Central memory CD4-positive, alpha-beta T cell (primary cell): ENCODE measurements at places on chromosomes 7 and 10.

DNA sequence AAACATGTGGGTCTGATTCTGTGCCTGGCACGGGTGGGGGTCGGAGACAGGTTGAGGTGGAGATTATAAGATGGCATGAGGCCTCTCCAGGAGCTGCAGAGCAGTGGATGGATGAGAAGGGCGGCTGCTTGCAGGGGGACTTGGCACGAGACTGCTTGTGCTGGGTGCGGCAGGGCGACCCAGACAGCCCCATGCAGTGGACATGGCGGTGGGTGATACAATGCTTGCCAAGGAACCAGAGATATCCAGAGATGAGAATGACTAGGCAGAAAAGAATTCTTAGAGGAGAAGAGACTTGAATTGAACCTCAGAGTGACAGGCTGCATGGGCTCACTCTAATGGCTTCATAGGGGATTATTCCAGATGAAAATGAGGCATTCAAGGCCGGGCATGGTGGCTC, 145.4 kb downstream of the NEURL1 start:
- no peak for DNase-seq

DNA sequence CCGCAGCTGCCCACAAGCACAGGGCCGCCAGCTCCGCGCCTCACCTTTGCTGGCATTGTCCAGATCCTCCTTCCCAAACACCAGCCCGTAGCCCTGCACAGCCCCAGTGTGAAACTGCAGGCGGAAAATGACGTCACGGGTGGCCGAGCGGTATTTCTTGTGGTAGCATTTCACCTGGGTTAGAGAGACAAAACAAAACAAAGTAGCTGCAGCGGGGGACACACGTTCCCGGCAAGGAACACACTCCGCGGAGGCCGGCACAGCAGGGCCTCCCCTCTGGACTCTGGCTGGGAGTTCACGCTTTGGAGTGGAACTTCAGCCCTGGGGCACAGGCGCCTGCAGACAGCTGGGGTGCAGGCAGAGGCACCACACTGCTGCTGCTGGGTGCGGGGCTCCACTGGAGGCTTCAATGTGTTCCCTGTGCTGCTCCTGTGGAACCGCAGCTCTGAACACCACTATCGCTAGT, 181.1 kb downstream of the TNS3 start:
- DNase-seq: no peak

DNA sequence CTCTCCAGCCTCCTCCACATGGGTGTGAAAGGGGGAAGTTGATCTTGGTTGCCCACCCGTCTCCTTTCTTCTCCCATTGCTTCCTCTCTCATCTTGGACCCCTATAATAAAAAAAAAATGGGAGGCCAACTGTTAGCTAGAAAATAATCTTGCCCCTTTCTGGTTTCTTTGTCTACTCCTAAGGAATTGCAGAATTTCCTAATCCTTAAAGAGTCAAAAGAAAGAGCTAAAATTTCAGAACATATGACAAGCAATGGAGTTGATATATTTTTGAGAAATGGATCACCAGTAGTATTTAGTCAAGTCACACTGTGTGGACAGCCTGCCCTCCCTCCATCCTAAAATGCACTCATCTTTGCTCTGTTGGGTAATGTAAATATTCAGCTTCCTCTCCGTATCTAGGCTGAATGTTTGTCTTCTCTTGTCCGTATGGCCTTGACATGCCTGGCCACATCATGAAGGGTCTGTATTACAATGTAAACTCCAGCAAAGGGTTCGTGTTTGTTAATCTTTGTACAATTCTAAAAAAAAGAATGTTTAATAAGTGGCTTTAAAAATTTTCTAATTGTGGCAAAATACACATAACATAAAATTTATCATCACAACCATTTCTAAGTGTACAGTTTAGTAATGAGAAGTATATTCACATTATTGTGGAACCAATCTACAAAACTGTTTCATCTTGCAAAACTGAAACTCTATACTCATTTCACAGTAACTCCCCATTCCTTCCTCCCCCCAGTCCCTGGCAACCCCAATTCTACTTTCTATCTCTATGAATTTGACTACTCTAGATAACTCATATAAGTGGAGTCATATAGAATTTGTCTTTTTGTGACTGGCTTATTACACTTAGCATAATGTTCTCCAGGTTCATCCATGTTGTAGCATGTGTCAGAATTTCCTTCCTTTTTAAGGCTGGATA, 71.5 kb downstream of the ZNF92 start:
- DNase-seq: no peak

DNA sequence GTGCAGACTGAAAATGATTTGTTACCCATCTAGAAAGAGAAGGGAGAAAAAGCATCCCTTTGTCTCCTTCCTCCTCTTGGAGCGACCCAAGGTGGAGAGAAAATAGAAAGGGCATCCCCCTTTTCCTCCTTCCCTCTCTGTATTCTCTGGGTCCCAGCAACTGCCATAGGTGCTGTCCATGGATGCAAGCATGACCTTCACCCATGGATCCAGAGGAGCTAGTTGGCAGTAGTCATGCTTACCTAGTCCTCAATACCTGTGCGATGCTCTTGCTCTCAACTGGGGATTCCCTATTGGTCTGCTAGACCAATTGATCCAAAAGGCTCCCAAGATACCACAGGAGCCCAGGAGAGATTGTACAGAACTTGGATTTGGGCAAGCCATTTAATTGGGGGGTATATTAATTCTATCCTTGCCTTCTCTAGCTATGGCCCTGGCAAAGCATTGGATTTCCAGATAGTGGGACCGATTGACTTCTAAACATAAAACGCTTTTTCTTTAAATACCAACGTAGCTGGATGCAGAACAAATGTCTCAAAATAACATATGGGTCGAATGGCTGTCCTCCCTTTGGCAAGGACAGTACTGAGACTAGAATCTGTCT, 547.8 kb upstream of the IGFBP3 start:
- DNase-seq: no peak

- no peak for DNase-seq
These were observed 16.1 kb downstream of the BRAT1 start for GRCh38 chr7:2539031-2539911.

DNA sequence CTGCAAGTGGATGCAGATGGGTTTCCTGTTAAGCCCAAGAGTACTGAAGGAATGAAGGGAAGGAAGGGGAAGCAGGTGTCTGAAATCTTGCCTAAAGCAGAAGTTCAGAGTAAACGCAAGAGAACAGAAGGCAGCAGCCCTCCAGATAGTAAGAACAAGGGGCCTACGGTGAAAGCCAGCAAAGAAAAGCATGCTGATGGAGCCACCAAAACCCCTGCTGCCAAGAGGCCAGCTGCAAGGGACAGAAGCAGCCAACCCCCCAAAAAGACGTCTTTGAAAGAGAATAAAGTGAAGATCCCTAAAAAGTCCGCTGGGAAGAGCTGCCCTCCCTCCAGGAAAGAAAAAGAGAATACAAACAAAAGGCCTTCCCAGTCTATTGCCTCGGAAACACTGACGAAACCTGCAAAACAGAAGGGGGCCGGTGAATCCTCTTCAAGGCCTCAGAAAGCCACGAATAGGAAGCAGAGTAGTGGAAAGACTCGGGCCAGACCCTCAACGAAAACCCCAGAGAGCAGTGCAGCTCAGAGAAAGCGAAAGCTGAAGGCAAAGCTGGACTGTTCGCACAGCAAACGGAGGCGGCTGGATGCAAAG, 152.5 kb downstream of the LCOR start:
- no peak for DNase-seq

DNA sequence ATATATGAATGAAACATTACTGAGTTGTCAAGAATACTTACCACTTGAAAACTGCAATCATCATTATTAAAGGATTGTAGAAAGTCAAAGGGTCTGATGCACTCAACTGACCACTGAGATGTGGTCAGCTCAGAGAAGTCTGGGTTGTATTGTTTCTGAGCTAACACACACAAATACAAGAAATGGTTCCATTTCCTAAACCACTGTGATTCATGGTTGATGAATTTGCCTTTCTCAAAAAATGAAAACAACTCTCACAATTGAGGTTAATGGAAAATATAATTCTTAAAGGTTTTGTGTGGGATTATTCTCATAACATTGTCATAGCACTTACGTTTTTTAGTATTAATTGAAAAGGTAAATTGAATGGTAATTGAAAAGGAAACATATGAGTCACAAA, 45.6 kb upstream of the TAS2R16 start:
- no peak for DNase-seq

GRCh38 chr7:137728426-137728825, 118.3 kb downstream of the DGKI start:
- no peak for DNase-seq

DNA sequence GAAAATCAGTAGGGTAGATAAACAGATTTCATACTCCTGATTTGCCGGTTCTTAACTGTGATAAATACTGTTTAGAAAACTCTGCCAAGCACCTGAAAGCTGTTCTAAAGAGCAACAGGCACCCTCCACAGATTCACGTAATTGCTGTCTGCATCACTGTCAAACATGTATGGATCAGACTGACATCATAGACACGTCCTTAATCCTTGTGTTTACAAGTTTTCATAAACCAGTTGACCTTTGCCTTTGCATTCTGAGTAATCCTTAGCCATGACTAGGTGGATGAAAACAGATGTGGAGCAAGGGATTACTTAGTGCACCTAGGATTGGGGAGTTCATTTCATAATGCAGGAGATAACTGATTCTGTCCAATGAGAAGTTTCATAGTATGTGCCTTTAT, 41.6 kb downstream of the SLC39A12 start:
- no peak for DNase-seq

- DNase-seq: no peak
These were observed 124.7 kb upstream of the SDK1 start for GRCh38 chr7:3176112-3177000.

DNA sequence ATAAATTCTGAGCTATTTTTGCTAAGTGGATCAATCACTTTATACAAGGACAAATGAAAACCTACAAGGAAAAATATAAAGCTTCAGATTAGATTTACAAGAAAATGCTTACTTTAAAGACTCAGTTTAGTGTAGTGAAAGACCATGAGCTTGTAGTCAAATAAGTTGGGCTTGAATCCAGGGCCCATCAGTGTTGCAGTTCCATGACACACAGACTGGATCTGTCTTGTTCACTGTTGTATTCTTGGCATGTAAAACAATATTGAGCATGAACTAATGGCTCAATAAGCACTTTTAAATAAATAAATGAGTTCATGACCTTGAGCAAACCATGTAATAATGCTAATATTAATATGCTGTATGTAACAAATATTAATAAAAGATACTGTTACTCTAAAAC, 164.6 kb upstream of the KCND2 start:
- no peak for DNase-seq

DNA sequence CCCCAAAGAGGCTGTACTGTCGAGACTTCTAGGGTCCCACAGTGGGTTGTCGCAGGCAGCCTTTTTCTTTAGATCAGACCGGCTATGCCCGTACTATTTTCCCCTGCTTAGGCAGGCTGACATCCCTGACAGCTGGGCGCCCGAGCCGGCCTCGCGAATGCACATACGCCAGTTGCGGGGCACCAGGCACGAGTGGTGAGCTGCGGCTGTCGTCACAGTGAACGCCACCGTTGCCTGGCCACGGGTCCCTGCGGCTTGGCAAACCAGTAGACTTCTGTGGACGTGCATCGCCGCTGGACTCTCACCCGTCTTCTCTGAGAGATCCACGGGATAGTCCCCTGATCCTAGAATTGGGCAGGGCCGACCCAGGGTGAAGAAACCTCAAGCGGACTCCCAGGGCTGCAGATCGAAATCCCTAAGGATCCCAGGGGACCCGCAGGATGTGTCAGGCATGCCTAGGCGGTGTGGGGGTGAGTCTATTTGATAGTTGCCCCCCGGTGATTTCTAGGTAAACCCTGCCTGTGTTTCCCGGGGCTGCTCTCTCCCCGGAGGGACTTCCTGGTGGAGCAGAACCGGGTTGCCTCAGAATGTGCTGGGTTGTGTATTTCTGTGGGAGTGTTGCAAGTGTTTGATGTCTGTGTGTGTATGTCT, 33.0 kb upstream of the ZNF273 start:
- no peak for DNase-seq

- no peak for DNase-seq
These were observed 14.9 kb upstream of the GIMAP8 start for GRCh38 chr7:150435390-150436073.

- DNase-seq: no peak
These were observed 395.6 kb downstream of the TNS3 start for GRCh38 chr7:47186316-47186715.

DNA sequence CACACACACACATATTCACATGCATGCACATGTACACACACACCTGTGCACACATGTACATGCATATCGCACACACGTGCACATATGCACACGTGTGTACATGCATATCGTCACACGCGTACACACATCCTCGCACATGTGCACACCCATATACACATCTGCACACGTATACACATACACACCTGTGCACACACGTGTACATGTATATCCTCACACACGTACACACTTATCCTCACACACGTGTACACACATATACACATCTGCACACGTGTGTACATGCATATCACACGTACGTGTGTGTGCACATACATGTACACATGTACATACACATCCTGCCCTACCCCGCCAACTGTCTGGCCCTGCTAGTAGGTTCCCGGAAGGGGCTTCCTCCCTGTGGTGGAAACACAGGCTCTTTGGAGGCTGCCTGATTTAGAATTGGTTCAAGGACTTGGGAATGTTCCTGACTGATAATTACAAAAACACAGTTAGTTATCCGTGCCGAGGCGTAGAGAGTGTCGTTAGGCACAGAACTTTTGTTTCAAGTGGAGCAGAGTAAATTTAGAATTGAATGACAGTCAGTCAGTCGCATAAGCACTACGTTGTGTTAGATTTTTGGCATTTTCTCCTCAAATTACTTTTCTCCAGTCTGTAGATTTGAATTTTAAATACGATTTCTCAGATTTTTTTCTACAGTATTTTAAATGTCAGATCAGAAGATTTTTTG, 18.5 kb upstream of the PRKAR1B start:
- DNase-seq: no peak

DNA sequence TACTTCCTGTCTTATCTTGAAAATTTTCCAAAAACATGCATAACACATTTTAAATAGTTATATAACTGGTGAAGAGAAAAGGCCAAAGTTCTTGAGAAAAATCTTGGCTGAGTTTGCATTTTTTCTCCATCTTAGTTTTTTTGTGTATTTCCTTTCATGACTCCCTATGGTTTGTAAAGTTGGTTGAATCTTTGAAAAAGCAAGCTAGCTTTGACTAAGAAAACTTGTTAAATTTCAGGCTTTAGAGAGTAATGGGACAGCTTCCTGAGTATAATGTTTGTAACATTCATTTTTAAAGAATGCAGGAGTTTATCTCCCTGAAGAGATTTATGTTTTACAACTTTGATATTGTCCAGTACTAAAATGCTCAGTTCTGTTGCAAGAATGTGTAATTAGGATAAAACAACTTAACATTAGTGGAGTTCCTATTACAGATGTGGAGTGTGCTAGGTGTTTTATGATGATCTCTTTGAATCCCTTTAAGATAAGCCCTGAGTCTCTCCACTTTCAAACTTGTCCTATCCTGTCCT, 11.1 kb upstream of the HERPUD2 start:
- DNase-seq: no peak

DNA sequence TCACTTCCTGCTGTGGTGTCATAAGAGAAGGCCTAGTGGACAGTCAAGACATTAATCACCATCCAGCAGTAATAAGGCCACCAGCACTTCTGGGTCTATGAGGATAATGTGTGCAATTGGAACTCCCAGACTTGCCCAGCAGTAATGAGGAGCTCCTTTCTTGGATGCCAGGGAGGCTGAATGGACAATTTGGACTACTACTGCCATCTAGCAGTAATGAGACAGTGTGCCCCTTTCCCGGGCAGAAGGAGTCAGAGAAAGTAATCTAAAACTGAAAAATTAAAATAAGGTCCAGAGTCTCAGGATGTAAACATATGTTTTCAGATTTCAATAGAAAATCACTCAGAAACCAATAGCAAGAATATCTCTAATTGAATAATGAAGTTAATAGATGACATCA, 400.4 kb downstream of the CDC14C start:
- no peak for DNase-seq
